ENCODE measurements at places on chromosomes 1 and 21. TPM values are rescaled to one million over a fixed set of nuclear protein-coding genes. Genes with fewer than 3 reads are reported as not detected.

GRCh38 chr1:188584119-188584518 is 1755.4 kb downstream of the PLA2G4A start:
- H3K36me3 ChIP-seq: no peaks in the 10 kb centered on the region
- no peaks in the 10 kb centered on the region for H3K27me3 ChIP-seq
- no peaks in the 10 kb centered on the region for H3K4me1 ChIP-seq
- no peak overlapping the region for H3K27ac ChIP-seq
- no peak overlapping the region for H3K4me3 ChIP-seq
- no peak for DNase-seq

DNA sequence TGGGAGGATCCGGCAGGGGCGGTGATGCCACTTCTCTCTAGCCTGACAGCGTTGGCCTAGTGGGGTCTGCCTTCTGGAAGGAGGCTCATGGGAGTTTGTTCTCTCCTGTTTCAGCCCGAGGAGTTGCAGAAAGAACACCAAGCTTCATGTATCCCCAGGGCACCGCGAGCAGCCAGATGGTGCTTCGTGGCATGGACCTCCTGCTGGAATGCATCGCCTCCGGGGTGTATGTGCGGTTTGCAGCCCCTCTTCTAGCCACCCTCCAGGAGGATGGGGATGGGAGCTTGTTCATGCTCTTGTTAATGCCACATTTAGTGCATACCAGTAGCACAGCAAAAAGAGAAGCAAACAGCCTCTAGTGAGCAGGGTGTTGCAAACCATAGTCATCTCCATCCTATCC is 74.9 kb upstream of the CNTN2 start:
- H3K36me3 ChIP-seq: no peaks in the 10 kb centered on the region
- H3K4me3 ChIP-seq: no peak overlapping the region
- no peak for DNase-seq
- no peaks in the 10 kb centered on the region for H3K27me3 ChIP-seq

MSH4 gene
- total RNA-seq: 0.80 TPM

RNU1-4 gene
- 3,866 TPM for total RNA-seq

- no peaks in the 10 kb centered on the region for H3K4me1 ChIP-seq
- H3K27ac ChIP-seq: no peak overlapping the region
- H3K27me3 ChIP-seq: no peaks in the 10 kb centered on the region
- no peak for DNase-seq
- no peak overlapping the region for H3K4me3 ChIP-seq
- H3K36me3 ChIP-seq: peaks cover 60% of the 10 kb centered on the region
Measured at GRCh38 chr1:169874229-169874628, 19.5 kb downstream of the SCYL3 start.

DNA sequence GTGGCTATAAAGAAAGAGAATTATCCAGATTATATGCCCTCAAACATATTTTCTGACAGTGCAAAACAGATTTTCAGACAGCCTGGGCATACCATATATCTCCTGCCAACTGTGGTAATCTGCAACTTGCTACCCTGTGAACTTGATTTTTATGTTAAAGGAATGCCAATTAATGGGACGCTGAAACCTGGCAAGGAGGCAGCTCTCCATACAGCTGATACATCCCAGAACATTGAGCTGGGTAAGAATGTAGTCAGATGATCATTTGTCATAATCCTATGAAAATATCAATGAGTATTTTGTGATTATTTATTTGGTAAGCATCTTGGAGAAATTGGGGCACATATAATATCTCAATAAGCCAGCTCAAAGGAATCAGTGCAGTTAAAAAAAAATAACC is 124.2 kb downstream of the VPS13D start:
- no peak overlapping the region for H3K27ac ChIP-seq
- peaks cover 58% of the 10 kb centered on the region for H3K36me3 ChIP-seq
- H3K4me3 ChIP-seq: no peak overlapping the region
- no peak for DNase-seq
- no peaks in the 10 kb centered on the region for H3K27me3 ChIP-seq

GRCh38 chr1:211518330-211519289 is 26.6 kb upstream of the RD3 start:
- no peak overlapping the region for H3K4me3 ChIP-seq
- H3K4me1 ChIP-seq: peaks cover 20% of the 10 kb centered on the region
- H3K27ac ChIP-seq: no peak overlapping the region
- no peaks in the 10 kb centered on the region for H3K27me3 ChIP-seq

CELF3 gene
- total RNA-seq: not detected

Measured in CD4-positive, alpha-beta memory T cell (primary cell).